ENCODE measurements at places on chromosomes 11 and 22.

DNA sequence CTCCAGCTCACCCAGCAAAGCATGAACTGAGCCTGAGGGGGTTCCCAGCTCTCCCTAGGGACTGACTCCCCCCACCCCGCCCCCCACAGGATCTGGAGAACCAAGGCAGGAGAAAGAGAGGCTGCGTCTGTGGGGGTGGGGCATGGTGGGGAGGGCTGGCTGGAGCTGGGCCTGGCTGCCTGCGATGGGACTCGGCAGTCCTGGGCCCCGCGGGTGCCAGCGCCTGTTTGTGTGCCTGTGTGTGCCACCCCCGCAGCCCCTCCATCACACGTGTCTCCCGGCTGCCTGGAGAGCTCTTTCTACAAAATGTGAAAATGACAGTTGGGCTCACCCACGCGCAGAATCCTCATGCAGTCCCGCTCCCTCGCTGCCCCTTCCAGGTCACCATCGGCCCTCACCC is 46.8 kb downstream of the CACNA1I start:
- no peak overlapping the region for H3K27ac ChIP-seq
- H3K27me3 ChIP-seq, result peaks cover 9% of the 10 kb centered on the region

- DNase-seq, result no peak
- peaks cover under 1% of the 10 kb centered on the region for H3K27me3 ChIP-seq
- no peak overlapping the region for H3K4me3 ChIP-seq
- H3K27ac ChIP-seq, result no peak overlapping the region
- peaks cover 13% of the 10 kb centered on the region for H3K36me3 ChIP-seq
Observed at GRCh38 chr11:120228794-120229384, 11.1 kb upstream of the POU2F3 start.

- H3K4me1 ChIP-seq, result no peaks in the 10 kb centered on the region
- H3K36me3 ChIP-seq, result peaks cover 5% of the 10 kb centered on the region
- H3K27me3 ChIP-seq, result no peaks in the 10 kb centered on the region
Observed at GRCh38 chr11:86558207-86558606, 114.2 kb downstream of the ME3 start.

- no peaks in the 10 kb centered on the region for H3K4me1 ChIP-seq
- no peaks in the 10 kb centered on the region for H3K27me3 ChIP-seq
- no peak for DNase-seq
- H3K4me3 ChIP-seq, result no peak overlapping the region
- H3K27ac ChIP-seq, result no peak overlapping the region
Observed at GRCh38 chr22:19038164-19038546, 84.1 kb downstream of the DGCR2 start.

GRCh38 chr22:35733791-35734516 is 16.3 kb downstream of the APOL5 start:
- H3K4me1 ChIP-seq, result no peaks in the 10 kb centered on the region
- H3K4me3 ChIP-seq, result no peak overlapping the region
- no peaks in the 10 kb centered on the region for H3K27me3 ChIP-seq
- H3K36me3 ChIP-seq, result no peaks in the 10 kb centered on the region

DNA sequence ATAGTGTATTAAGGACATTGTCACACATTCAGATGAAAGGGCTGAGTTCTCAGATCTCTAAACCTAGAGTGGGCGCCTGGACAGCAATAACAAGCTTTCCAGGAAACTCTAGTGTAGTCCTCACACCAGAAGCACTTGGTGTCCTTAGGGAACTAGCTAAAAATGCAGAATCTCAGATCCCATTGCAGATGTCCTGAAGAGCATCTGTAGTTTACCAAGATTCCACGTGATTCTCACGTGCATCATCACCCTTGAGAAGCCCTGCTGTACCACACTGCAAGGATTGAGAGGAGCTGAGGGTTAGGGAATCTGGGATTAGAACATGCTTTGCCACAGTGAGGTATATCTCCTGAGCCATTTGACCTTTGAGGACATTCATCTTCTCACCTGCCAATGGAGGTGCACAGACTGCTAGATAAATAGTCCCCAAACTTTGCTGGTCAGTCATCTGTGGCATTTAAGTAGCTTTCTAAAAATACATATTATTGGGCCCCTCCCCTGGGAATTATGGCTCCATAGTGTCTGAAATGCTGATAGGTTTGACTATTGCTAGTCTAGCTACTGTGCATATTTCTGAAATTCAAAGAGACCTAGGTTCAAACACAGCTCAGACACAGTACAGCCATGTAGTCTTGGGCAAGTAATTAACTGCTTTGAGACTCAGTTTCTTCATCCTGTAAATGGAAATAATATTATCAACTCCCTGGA is 1068.9 kb downstream of the OPCML start:
- H3K36me3 ChIP-seq, result no peaks in the 10 kb centered on the region
- no peak overlapping the region for H3K4me3 ChIP-seq
- no peak for DNase-seq
- no peaks in the 10 kb centered on the region for H3K27me3 ChIP-seq

GRCh38 chr11:17012179-17012578 is 2.0 kb downstream of the PLEKHA7 start:
- H3K36me3 ChIP-seq, result no peaks in the 10 kb centered on the region
- DNase-seq, result no peak
- peaks cover 9% of the 10 kb centered on the region for H3K4me1 ChIP-seq
- peaks cover 5% of the 10 kb centered on the region for H3K27me3 ChIP-seq

DNA sequence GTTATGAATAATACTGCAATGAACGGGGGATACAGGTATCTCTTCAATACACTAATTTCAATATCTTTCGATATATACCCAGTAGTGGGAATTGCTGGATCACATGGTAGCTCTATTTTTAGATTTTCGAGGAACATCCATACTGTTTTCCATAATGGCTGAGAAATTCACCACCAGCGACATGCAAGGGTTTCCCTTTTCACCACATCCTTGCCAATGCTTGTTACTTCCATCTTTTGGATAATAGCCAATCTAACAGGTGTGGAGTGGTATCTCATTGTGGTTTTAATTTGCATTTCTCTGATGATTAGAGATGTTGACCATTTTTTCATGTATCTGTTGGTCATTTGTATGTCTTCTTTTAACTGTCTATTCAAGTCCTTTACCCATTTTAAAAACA is 5.9 kb downstream of the IL10RA start:
- H3K27me3 ChIP-seq, result peaks cover 2% of the 10 kb centered on the region
- H3K4me3 ChIP-seq, result no peak overlapping the region
- H3K36me3 ChIP-seq, result peaks cover 2% of the 10 kb centered on the region
- no peak for DNase-seq
- H3K4me1 ChIP-seq, result no peaks in the 10 kb centered on the region

DNA sequence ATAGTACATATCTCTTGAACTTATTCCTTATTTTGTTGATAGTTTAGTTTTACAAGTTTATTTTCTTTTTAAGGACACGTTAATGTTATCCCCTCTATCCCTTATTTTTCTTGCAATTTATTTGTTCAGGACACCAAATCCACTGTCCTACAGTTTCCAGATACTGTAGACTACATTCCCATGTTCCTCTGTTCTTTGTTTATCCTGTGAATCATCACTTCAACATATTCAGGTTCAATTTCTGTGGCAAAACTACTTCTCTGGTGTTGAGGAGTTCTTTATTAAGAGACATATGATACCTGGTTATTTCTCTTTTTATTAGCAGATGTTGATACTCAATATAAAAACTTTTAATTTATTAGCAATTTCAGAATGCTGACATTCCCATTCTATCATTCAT is 72.8 kb upstream of the CLNS1A start:
- H3K27ac ChIP-seq, result no peak overlapping the region
- H3K36me3 ChIP-seq, result peaks cover 2% of the 10 kb centered on the region
- DNase-seq, result no peak
- H3K4me3 ChIP-seq, result no peak overlapping the region
- H3K27me3 ChIP-seq, result no peaks in the 10 kb centered on the region

DNA sequence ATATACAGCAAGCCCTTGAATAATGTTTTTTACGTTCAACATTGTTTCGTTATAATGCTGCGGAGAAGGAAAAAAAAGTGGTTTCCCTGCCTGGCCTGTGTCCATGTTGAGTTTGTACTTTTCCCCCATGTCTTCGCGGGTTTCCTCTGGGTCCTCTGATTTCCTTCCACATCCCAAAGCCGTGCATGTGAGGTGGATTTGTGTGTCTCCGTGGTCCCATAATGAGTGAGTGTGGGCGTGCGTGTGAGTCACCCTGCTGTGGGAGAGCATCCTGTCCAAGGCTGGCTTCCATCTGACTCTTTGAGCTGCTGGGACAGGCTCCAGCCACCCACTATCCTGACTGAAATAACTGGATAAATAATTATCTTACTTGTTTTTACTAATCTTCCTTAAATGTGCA is 29.6 kb upstream of the SNX19 start:
- no peak for DNase-seq
- H3K36me3 ChIP-seq, result no peaks in the 10 kb centered on the region
- H3K4me1 ChIP-seq, result peaks cover 11% of the 10 kb centered on the region
- no peak overlapping the region for H3K27ac ChIP-seq

DNA sequence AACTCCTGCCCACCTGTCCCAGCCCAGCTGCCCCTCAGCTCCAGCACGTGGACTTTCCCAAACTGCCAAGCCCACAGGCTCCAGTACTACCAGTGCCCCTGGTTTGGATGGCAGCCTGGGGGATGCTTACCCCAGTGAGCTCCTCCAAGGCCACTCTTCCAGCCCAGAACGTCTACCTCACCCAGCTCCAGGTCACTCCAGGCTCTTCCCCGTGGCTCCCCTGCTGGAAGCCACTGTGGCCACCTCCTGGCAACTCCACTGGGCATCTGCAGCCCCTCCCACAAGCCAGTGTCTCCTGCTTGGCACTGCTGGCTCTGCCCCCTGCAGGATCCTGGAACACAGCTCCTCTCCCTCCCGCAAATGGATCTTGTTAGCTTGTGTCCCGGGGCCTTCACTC is 29.3 kb downstream of the LMO1 start:
- H3K4me1 ChIP-seq, result no peaks in the 10 kb centered on the region
- H3K27ac ChIP-seq, result no peak overlapping the region
- no peaks in the 10 kb centered on the region for H3K27me3 ChIP-seq
- no peaks in the 10 kb centered on the region for H3K36me3 ChIP-seq

DNA sequence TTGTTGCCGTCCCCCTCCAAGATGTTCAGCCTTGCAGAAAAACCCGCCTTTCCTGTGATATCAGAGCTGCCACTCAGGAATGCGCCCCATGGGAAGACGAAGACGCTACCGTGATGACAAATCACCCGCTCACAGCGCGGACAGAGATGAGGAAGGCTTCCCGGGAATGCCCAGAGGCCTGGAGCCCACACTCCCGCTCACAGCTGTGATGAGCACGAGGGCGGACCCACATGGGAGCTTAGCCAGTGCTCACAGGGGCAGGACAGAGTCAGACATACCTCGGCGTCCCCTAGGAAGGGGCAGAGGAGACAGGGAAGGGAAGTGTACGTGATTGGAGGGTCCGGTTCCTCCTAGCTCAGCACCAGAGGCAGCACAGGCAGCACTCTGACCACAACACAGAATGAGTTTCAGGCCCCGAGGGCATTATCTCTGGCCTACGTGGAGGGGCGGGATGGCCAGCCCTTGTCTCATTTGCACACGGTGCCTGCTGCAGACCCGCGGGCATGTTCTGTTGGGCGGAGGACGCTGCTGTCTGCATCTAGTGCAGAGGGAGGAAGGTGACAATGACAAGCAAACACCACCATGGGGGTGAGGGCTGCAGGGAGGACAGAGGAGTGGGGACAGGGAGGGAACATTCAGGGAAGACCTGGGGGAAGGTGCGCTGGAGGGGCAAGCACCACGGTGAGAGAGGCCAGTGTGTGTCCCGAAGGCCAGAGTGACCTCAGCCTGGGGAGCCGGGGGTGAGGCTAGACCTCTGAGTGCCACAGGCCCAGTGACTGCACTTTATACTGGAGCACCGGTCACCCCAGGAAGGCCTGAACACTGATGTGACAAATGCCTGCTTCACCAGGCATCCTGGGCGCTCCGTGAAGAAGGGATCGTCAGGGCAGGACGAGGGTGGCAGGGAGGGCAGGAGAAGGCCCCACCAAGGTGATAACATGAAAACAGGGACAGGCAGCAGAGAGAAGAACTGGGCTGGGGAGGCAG is 79.6 kb downstream of the CELSR1 start:
- DNase-seq, result no peak
- no peak overlapping the region for H3K27ac ChIP-seq

- no peak for DNase-seq
- no peak overlapping the region for H3K4me3 ChIP-seq
- peaks cover 30% of the 10 kb centered on the region for H3K4me1 ChIP-seq
- no peaks in the 10 kb centered on the region for H3K36me3 ChIP-seq
- no peaks in the 10 kb centered on the region for H3K27me3 ChIP-seq
Observed at GRCh38 chr11:46855167-46855566, 9.1 kb upstream of the CKAP5 start.

DNA sequence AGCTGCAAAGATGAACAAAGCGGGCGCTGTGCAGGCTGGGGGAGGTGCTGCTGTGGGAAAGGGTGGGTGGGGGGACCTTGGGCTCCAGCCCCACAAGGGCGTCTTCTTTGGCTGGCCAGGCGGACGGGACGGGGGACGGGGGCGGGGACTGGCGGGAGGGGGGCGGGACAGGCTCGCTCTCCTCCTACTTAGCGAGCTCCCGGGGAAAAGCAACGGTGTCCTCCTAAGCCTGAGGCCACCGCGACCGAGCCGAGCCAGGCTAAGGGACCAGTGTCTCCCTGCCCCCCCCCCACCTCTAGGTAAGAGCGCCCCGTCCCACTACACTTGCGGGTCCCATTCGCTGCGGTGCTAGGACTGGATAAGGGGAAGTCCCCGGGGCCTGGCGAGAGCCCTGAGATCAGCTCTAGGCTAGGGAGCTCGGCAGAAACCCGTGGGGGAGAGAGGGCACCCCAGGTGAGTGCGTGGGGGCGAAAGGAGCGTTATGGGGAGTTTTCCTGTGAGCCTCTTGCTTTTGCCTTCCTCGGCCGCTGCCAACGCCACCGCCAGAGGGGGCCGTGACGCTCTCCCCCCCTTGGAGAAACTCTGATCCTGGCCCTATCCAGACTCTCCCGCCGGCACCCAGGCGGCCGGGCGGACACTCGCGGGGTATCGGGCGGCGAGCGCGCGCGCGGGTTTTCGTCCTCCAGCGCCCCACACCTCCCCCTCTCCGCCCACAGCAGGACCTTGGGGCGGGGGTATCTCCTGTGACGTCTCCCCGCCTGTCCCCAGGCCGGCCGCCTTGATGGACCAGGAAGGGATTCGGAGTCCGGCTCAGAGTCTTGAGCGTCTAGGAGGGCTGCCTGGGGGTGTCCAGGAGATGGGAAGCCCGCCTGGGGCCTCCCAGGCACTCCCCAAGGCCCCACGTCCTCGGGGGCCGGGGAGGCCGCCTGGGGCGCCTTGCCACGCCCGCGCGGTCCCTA is at the start of gene PHLDB1:
Gene PHLDB1, plus strand, starts transcription at position 215 of the 959 bp plus-strand sequence. CDS start 6,222 bp downstream, outside the sequence.
- H3K4me1 ChIP-seq, result peaks cover 46% of the 10 kb centered on the region
- H3K36me3 ChIP-seq, result no peaks in the 10 kb centered on the region
- peak within 1 kb of the TSS; percentile 25 for H3K27ac ChIP-seq
- H3K4me3 ChIP-seq, result peak within 1 kb of the TSS; percentile 72

- H3K27ac ChIP-seq, result no peak overlapping the region
- H3K4me1 ChIP-seq, result peaks cover 80% of the 10 kb centered on the region
- DNase-seq, result no peak
- H3K36me3 ChIP-seq, result peaks cover 46% of the 10 kb centered on the region
- no peak overlapping the region for H3K4me3 ChIP-seq
- no peaks in the 10 kb centered on the region for H3K27me3 ChIP-seq
Observed at GRCh38 chr11:120222916-120223315, 12.1 kb downstream of the OAF start.

Data from common myeloid progenitor, CD34-positive (primary cell).